ENCODE measurements at places on chromosomes 16 and 17. TPM values are rescaled to one million over a fixed set of nuclear protein-coding genes. Genes with fewer than 3 reads are reported as not detected.

The CDRT15L2 gene
- not detected for total RNA-seq

- no peak for DNase-seq
These were observed 7.6 kb downstream of the CCDC182 start for GRCh38 chr17:57737450-57737849.

- no peak for DNase-seq
These were observed 1.9 kb upstream of the SDR42E1 start for GRCh38 chr16:82013139-82013538.

The HEXD gene
- total RNA-seq: 96.3 TPM

The HSD11B2 gene
- total RNA-seq: 2.9 TPM

DNA sequence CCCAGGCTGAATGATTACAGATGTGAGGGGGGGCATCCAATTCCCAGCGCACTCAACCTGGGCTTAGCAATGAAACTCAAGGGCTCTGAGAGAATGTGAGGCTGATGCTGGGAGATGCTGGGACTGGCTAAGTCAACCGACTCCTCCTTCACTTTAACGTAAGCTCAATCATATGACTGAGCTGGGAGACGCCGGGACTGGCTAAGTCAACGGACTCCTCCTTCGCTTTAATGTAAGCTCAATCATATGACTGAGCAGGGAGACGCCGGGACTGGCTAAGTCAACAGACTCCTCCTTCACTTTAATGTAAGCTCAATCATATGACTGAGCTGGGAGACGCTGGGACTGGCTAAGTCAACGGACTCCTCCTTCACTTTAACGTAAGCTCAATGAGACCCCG, 179.4 kb downstream of the VPS53 start:
- DNase-seq: no peak

GRCh38 chr17:77450742-77451244, 310.0 kb downstream of the SEC14L1 start:
- DNase-seq: no peak

All from tibial nerve (tissue), 4 donors.